Gastroesophageal sphincter (tissue), 4 donors: ENCODE measurements at places on chromosomes 7 and 10. TPM values are rescaled to one million over a fixed set of nuclear protein-coding genes. Genes with fewer than 3 reads are reported as not detected.

FGFBP3 gene
- 1.4 TPM for total RNA-seq

LIPK gene
- total RNA-seq, result not detected

MRPS24 gene
- 147 TPM for total RNA-seq

WIPF3 gene
- 3.7 TPM for total RNA-seq

SAMD9L gene
- total RNA-seq, result 5.5 TPM

FOXI2 gene
- total RNA-seq, result 0.13 TPM

NME8 gene
- not detected for total RNA-seq

NUPR2 gene
- not detected for total RNA-seq

SPDYE9 gene
- not detected for total RNA-seq

MTPN gene
- 79.0 TPM for total RNA-seq

PCBD1 gene
- total RNA-seq, result 77.2 TPM

PNLIPRP2 gene
- total RNA-seq, result not detected

RHOBTB1 gene
- 27.9 TPM for total RNA-seq

EGR2 gene
- 0.52 TPM for total RNA-seq

PILRB gene
- total RNA-seq, result 11.8 TPM

CYP3A7 gene
- total RNA-seq, result not detected

CDK14 gene
- total RNA-seq, result 19.3 TPM

TRIL gene
- total RNA-seq, result 1.6 TPM

MYL7 gene
- total RNA-seq, result not detected

CLDN3 gene
- 5.9 TPM for total RNA-seq

AVPI1 gene
- total RNA-seq, result 136 TPM

GJD4 gene
- not detected for total RNA-seq

CAV2 gene
- total RNA-seq, result 142 TPM

ZEB1 gene
- 219 TPM for total RNA-seq

ANKRD30A gene
- total RNA-seq, result not detected

NT5C3A gene
- 32.5 TPM for total RNA-seq

ASAH2 gene
- total RNA-seq, result 1.2 TPM

DYNC1I1 gene
- total RNA-seq, result 13.5 TPM

AKR1C1 gene
- total RNA-seq, result 81.9 TPM

GDF2 gene
- not detected for total RNA-seq

AASS gene
- total RNA-seq, result 33.0 TPM

WAPL gene
- total RNA-seq, result 35.6 TPM

GPER1 gene
- 20.2 TPM for total RNA-seq

FAM13C gene
- total RNA-seq, result 37.6 TPM

ADCY1 gene
- total RNA-seq, result 0.62 TPM

TMEM176A gene
- total RNA-seq, result 31.2 TPM

PRSS2 gene
- not detected for total RNA-seq

TMEM225B gene
- not detected for total RNA-seq

PDGFA gene
- 80.5 TPM for total RNA-seq

ASAH2B gene
- 4.1 TPM for total RNA-seq
